T-helper 17 cell (primary cell): ENCODE measurements at places on chromosomes 4 and X. TPM values are rescaled to one million over a fixed set of nuclear protein-coding genes. Genes with fewer than 3 reads are reported as not detected.

- no peak for DNase-seq
Measured at GRCh38 chrX:55867708-55868107, 150.2 kb downstream of the RRAGB start.

GRCh38 chr4:26130173-26130572, 190.6 kb upstream of the RBPJ start:
- no peak for DNase-seq

DNA sequence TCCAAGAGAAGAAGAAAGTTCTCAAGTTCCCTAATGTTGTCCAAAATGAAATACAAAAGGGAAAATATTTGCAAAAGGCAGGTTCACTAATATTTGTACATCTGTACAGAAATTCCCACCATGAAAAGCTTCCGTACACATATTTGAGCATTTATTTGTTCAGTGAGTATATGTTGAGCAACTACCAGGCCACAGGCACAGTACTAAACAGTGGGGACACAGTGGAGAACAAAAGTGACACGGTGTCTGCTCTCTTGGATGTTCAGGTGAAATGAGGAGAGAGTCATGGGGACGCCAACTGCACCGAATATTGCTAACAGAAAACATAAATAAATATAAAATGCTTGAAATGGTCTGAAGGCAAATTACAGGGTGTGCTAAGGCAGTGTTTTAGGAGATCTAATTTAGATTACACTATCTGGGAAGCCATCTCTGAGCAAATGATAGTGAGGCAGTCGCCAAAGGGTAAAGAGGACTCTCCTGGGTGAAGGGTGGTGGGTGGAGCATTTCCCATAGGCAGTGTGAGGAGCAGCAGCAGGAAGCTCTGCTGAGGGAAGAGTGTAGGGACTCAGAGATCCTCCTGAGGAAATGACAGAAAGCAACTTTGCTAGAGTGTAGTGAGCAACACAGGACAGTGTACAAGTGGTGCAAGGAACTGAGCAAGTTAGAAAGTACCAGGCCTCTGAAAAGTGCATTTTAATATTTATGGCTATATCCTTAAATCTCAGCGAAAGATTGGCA, 375.2 kb downstream of the GALNTL6 start:
- DNase-seq: no peak

DNA sequence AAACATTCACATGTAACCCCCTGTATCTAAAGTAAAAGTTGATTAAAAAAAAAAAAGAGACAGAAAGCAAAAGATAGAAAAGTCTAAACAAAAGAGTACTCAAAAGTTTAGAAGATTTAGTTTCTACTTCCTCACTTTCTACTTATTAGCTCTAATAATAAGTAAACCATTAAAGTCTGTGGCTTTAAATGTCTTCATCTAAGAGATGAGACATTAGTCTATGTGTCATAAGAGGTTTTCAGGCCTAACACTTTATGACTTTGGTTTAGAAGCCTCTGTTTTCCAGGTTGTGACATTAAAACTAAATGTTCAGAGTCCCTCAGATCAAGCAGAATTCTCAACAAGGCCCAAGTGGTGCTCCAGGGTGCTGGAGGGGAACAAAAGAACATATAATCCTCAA, 42.2 kb upstream of the GUCY1A1 start:
- no peak for DNase-seq

DNA sequence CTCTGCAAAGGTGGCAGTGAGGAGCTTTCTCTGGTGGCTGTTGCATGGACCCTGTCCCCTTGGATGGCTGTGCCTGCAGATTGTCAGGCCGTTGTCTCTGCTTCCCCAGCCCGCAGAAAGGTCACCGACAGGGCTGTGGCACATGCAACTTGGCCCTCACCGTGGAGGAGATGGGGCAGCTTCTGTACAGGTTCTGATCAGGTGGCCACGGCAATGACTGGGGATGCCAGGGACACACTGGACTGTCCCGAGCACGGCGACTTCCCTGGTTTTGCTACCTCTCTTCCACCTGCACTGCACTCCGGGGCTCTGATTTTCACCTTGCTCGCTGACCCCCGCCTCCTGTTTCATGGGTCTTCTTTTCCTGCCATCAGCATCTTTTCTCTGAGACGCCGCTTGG, 43.5 kb downstream of the DCTD start:
- DNase-seq: no peak

DNA sequence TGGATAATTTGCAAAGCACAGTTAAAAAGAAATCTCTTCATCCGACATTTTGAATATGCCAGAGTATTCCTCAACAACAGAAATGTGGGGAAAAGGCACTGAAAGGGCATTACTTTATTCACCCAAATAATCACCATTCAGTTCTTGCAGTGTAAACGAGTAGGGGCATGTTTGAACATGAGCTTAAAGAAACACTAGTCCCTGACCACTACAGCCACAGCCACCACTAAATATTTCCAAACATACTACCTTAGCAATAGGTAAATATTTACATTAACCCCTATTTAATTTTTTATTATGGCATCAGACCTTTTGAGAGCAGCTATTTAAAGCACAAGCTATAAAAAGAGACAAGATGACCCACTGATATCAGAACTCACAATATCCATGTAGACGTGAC, 27.6 kb downstream of the MCF2 start:
- DNase-seq: no peak

DNA sequence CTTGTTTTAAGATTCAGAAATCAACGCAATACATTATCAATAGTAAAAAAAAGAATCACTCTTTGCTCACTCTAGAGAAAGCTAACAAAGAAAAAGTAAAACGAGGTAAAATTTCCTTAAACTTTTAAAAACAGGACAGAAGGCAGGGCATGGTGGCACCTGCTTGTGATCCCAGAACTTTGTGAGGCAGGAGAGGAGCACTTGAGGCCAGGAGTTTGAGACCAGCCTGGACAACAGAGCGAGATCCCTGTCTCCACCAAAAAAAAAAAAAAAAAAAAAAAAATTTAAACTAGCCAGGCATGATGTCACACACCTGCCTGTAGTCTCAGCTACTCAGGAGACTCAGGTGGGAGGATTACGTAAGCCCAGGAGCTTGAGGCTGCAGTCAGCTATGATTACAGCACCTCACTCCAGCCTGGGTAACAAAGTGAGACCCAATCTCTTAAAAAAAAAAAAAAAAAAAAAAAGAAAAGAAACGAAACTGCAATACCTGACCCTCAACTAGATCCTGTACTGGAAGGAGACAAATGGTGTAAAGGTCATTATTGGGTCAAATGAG, 3.5 kb downstream of the CCNI start:
- DNase-seq: no peak

DNA sequence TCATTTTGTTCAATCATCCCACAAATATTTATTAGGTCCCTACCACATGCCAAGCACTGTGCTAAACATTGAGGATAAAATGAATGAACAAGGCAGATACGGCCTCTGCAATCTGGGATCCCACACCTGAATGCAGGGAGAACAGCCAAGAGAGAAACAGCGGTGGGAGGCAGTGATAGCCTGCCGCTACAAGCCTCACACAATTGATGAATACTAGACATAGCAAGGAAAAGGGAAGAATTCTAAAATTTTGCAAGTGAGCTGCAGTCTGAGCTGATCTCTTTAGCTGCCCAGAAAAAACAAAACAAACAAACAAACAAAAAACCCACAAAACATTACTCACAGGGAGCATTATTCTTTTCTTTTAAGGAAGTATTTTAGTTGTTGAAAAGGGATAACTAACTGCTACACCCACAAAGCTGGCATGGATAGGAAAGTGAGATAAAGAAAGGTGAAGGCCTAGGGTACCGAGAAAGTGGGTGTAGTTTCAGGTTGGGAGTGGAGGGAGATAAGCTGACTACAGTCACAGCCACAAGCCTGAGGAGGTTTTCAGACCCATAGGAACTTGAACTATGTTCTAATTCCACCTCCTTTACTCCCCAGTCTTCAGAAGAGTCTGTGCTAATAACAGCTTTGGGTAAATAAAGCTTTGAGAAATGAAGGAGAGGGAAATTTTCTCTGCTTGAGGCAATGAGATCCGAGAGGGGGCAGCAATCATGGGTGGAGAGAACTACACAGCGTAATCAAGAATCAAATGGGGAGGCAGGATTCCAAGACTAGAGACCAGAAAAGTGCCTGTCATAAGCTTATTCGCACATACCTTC, 85.4 kb downstream of the SH3RF1 start:
- no peak for DNase-seq

- DNase-seq: no peak
Measured at GRCh38 chrX:49250578-49250977, 13.9 kb downstream of the FOXP3 start.

The CLDN24 gene
- not detected for total RNA-seq

The INTU gene
- 0.08 TPM for total RNA-seq

The ASB9 gene
- total RNA-seq: not detected

The PAGE2 gene
- total RNA-seq: not detected

The GPR82 gene
- total RNA-seq: not detected
